Activated CD4-positive, alpha-beta T cell treated with anti-CD3 and anti-CD28 coated beads, Interleukin-2, amount 50 U/mL, for 1 hour (primary cell): ENCODE measurements at places on chromosomes 7 and 10.

- no peak for DNase-seq
Observed at GRCh38 chr7:135597926-135598305, 40.2 kb downstream of the NUP205 start.

DNA sequence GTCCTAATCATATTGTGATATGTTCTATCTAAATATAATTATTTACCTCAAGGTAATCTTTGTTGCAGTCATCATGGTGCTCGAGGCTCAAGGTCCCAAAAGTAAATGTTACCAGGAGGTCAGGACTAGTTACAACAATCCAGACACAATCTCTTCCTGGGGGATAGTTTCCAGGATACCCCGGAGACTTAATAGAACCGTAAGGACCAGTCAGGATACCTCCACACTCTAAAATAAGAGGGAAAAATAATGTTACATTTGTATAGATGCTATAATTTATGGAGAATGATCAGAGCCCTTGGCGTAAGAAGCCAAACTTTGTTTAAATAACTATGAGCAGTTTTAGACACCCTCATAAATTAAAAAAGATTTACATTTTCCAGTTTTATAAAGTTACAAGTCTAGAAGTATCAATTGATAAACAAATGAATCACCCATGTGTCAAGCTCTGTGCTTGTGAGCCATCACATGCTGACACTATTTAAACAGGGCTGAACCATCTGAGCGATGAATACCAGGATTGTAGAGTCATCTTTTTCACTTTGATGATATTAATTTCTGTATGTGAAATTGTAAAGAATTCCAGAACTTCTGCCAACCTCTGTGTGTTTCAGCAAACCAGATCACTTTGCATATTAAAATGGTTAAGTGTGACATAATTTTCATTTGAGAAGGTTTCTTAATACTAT, 41.3 kb downstream of the CUBN start:
- DNase-seq = no peak

DNA sequence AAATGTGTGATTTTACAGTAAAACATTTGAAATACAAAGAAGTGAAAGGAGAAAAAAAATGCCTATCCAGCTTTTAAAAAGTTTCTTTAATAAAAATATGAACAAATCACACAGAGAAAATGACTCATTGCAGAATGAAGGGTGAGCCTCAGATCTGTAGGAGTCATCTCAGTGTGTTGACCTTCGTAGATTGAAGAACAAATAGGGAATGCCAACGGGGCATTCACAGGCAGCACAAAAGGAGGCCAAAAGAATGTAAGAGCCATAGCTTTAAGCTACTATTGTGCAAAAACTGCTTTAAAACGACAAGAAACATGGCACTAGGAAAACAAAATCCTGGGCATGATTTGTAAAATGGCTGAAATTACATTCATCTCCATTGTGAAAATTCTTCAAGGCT, 782.7 kb upstream of the CELF2 start:
- no peak for DNase-seq

- no peak for DNase-seq
Observed at GRCh38 chr10:16606421-16606820, 84.7 kb upstream of the C1QL3 start.

DNA sequence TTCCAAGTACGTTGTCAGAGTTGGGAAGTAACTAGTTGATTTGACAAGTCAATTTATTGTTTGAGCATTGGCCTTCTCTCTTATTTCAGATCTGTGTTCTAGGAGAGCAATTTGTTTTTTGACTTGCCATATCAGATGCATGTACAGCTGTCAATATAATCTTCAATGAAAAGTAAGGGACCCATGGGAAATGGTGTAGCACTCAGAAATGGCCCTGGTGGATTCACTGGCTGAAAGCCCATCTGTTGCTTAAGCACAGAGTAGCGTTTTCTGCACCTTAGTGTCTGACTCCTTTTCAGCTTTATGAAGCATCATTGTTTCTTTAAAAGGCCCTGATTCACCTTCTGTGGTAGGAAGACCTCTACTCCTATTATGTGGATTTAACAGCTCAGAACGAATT, 10.2 kb downstream of the GARS1 start:
- DNase-seq = no peak

- no peak for DNase-seq
Observed at GRCh38 chr10:116080553-116080952, 192.5 kb downstream of the GFRA1 start.

- no peak for DNase-seq
Observed at GRCh38 chr10:43679509-43679908, 30.8 kb upstream of the ZNF32 start.

DNA sequence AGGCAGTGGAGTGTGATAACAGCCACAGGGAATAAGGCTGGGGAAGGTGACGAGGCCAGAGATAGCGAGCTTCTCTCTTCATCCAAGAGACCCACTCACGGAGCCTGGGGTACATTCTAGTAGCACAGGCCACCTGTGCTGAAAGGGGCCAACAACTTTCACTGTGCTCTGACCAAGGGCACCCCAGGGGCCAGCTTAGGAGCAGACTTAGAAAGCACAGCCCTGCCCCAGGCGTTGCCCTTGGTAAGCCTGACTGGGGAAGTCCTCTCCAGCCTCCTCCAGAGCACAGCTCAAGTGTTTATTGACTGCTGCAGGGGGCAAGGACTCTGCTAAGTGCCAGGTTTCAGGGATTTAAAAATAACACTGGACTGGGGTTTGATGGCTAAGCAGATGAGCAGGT, 44.7 kb downstream of the EBF3 start:
- no peak for DNase-seq

GRCh38 chr10:74598891-74599566, 227.4 kb upstream of the KAT6B start:
- no peak for DNase-seq

DNA sequence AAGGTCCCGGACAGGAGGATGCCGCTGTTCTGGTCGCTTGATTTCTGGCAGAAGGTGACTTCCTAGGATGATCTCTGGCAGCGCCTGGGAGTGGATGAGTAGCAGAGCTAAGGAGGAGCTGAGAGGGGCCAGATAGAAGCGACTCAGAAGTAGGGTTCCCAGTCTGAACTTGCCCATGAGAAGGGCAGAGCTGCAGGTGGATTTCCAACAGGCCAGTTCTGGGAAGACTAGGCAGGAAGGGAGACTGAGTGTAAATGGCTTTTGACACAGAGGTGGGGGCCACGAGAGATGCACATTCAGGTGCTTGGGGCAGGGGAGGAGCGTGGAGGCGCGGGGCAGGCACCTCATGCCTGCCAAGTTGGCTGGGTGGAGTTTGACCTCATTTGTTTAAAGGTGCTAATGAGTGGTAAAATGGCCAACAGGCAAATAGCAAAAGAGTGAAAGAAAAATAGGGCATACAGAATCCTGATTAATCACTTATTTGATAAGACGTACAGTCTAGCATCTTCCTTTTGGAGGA, 58.8 kb downstream of the SHH start:
- no peak for DNase-seq

DNA sequence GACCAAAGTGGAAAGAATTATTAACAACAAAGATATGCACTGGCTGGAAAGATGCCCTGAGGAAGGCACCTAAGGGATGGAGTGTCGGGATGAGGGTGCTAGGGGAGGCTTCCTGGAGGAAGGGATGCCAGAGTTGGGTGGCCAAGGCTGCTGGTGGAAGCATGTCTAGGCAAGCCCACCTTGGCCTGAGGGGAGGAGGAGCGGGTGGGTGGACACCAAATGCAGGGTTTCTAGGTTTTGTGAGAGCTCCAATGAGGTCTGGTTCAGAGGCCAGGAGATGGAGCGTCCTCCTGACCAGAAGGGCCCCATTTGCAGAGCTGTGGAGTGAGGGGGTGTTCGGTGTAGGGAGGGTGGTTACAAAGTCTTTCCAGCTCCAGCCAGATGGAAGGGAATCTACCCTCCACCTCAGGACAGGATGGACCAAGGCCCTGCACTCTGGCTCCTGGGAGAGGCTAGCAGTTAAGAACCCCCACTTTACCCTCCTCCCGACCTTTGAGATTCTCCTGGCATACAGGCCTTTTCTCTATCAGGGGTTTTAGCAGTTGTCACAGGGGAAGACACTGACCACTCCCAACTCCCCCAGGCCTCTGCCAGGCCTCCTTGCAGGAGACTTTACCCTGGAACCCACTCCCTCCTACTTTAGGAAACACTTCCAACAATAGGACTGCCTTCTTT, 3.0 kb upstream of the DDIT4 start:
- DNase-seq = no peak

- DNase-seq = no peak
Observed at GRCh38 chr7:17626235-17626634, 314.1 kb downstream of the SNX13 start.
